Stimulated activated naive CD8-positive, alpha-beta T cell treated with anti-CD3 and anti-CD28 coated beads, Interleukin-15, Interleukin-2, amounts not matched to agents 100 U/mL and 50 U/mL, for 24 hours (primary cell): ENCODE measurements at places on chromosomes 6 and 20.

DNA sequence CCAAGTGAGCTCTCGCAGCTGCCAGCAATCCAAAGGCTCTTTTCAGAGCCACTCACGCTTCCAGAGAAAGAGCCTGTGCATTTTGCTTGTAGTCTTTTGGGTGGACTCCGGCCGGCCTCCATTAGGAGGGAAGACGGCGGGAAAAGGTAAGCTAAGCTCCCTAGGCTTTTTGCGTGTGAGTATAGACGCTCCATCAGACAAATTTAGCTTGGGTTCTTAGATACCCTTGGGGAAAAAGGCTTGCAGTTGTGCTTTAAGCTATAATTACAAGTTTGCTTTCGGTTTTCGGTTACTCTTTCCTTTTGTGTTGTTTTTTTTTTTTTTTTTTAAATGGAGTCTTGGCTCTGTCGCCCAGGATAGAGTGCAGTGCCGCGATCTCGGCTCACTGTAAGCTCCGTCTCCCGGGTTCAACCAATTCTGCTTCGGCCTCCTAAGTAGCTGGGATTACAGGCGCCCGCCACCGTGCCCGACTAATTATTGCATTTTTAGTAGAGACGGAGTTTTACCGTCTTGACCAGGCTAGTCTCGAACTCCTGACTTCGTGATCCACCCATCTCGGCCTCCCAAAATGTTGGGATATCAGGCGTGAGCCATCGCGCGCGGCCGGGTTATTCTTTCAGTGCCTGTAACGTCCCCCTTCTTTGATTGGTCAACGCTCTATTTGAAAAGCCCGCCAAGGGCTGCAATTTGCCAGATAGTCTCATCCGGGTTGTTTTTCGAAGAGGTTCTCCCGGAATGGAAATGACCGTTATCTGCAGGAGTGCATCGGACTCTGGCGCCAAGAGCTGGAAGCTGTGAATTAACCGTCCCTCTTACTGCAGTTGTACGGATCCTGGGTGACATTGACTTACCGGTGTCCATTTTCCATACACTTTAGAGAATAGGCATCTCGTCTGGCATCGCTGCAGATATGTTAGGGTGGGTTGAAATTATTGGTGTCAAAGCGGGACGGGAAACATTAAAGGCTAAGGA, 18.1 kb downstream of the OR2B2 start:
- peak; percentile 79 for DNase-seq

- no peak for DNase-seq
Observed at GRCh38 chr6:110360676-110361075, 2.5 kb upstream of the METTL24 start.

DNA sequence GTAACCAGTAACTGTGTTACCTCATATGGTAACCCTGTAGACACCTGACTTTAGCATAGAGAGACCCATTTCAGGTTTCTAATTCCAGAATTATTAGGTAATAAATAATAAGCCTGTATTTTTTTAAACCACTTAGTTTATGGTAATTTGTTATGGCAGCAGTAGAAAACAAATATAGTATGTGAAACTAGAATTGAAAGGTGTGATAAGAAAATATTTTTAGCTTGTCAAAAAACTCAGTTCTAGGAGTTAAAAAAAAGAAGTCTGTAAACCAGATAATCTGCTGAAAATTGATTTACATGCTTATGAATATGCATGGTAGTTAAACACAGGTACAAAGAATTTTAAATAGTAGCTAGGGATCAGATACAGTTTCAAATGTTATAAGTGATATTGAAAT, 695.0 kb upstream of the GJE1 start:
- no peak for DNase-seq

DNA sequence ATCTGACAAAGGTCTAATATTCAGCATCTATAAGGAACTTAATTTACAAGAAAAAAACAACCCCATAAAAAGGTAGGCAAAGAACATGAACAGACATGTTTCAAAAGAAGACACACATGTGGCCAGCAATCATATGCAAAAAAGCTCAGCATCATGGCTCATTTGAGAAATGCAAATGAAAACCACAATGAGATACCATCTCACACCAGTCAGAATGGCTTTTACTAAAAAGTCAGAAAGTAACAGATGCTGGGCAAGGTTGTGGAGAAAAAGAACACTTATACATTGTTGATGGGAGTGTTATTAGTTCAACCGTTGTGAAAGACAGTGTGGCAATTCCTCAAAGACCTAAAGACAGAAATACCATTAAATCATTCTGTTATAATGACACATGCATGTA, 289.9 kb upstream of the MMS22L start:
- DNase-seq, result no peak

DNA sequence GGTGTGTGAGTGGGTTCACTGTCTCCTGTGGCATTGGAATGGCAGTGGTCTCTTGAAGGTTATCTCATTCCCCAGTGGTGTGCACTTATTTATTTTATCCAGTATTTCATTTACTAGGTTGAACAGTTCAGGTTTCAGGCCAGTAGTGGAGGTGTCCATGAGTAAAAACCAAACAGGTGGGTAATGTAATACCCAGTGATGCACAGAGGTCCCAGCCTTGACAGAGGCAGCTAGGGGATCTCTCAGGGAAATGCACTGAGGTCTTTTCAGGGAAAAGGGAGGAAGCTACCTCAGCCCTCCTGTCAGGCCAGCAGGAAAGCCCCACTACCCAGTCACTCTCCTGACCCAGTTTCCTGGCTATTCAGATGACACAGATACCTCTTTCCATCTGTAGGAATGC, 403.6 kb downstream of the UTRN start:
- DNase-seq, result no peak

DNA sequence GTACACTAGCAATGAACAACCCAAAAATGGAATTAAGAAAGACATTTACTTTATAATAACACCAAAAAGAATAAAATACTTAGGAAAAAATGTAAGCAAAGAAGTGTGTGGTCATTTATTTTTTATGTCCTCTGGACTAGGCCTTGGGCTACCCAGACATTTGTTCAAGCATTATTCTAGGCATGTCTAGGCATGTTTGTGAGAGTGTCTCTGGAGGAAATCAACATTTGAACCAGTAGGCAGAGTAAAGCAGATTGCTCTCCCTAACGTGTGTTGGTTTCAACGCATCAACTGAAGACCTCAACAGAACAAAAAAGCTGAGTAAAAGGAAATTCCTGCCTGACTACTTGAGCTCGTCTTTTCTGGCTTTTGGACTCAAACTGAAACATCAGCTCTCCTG, 84.5 kb downstream of the ANKEF1 start:
- DNase-seq, result no peak
